ENCODE measurements at places on chromosomes 1 and 21.

DNA sequence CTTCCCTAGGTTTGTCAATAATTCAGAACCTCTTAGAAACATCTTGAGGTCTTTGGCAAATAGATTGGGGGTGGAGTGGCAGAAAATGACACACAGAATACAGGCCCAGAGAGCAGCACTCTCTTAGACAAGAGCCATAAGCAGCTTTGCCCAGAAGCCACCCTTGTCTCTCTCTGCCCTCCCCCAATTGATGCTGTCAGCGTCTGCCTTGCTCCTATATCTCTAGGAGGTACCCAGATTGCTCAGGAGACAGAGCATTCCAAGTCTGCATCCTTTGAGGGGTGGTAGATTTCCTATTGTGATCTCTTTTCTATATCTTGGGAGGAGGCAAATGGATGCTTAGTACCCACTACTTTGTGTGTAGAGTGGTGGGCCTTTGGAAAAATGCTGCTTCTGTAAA, 1.8 kb downstream of the RGL1 start:
- DNase-seq: no peak

DNA sequence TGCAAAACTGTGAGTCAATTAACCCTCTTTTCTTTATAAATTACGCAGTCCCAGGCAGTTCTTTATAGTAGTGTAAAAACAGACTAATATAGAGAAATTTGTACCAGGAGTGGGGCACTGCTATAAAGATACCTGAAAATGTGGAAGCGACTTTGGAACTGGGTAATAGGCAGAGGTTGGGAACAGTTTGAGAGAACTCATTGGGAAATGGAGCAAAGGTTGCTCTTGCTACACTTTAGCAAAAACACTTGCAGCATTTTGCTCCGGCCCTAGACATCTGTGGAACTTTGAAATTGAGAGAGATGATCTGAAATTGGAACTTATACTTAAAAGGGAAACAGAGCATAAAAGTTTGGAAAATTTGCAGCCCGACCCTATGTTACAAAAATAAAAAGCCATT, 810.9 kb downstream of the LTN1 start:
- DNase-seq: no peak

GRCh38 chr21:42092771-42093170, 21.7 kb downstream of the UMODL1 start:
- DNase-seq: no peak

GRCh38 chr21:42463861-42464515, 32.0 kb downstream of the RSPH1 start:
- DNase-seq: no peak

GRCh38 chr21:15626031-15626430, 103.8 kb upstream of the USP25 start:
- no peak for DNase-seq

- DNase-seq: no peak
These were observed 8.0 kb upstream of the THEMIS2 start for GRCh38 chr1:27864264-27864895.

- DNase-seq: no peak
These were observed 857 bp downstream of the GPX7 start for GRCh38 chr1:52602856-52603600.

- DNase-seq: no peak
These were observed 44.1 kb downstream of the CAPZB start for GRCh38 chr1:19441048-19441780.

- DNase-seq: no peak
These were observed 2.4 kb downstream of the NECAP2 start for GRCh38 chr1:16442941-16443340.

DNA sequence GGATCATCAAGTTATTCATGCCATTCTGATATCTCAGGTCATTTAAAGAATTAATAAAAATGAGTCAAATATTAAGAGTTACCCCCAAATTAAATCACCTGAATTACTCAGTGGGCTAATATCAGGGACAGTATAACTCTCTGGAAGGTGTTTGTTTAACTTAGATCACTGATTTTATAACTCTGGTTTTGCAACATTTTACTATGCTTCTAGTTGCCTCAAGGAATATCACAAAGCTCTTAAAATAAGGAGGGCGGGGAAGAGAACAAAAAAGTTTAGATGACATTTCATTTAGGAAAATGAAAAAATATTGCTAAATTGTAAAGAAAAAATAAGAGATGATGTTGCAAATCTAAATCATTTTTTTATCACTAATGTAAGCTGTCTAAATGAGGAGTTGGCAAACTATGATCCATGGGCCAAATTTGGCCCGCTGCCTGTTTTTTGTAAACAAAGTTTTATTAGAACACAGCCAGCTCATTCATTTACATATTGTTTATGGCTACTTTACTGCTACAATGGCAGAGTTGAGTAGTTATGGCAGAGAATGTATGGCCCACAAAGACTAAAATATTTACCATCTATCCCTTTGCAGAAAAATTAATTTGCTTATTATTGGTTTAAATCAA, 31.9 kb upstream of the SLC19A2 start:
- DNase-seq: no peak

DNA sequence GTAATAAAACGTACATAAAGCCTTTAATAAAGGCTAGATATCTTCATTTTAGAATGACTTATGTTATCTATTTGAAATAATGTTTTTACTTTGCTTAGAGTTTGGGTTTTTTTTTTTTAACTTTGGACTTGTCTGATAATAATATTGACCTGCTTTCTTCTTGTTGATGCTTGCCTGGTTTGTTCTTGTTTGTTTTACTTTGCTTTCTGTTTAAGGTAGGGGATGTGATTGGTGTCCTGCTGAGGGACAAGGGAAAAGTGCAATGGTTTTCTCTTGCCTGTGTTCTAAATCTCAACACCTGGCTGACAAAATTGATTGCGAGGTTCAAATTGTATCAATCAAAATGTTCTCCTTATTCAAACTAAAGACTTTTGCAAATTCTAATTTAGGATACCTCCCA, 2.2 kb upstream of the FH start:
- DNase-seq: no peak

- no peak for DNase-seq
These were observed 110.4 kb downstream of the KCND3 start for GRCh38 chr1:111879081-111879480.

GRCh38 chr1:223425550-223425949, 32.3 kb downstream of the CCDC185 start:
- no peak for DNase-seq

DNA sequence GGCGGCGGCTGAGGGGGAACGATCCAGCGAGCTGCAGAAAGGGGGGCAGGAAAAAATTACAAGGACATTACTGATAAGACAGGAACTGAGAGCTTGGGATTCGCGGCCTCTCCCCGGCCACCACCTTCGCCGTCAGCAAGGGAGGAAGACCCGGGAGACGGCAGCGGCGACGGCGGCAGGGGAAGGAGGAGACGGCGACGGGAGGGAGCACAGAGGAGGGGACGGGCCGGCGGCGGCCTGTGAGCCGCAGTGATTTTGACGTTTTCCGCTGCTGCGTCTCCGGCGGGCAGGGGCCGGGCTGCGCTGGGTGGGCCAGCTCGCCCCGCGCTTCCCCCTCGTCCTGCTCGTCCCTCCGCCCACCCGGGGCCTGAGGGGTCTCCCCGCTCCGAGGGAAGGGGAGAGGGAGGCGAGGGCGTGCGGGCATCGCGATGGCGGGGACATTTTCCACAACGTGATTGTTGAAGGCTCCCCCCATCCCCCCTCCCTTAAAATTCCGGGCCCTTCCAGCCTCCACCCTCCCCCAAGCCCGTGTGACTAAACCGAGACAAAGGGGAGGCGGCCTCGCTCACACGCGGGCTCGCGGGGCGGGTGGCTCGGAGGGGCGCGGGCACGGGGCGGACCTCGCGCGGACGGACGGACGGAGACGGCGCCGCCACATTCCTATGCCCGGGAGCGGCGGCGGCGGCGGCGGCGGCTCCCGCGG, 407 bp downstream of the CAMSAP2 start:
- DNase-seq: peak; percentile 80

GRCh38 chr21:16310176-16310575, 580.4 kb downstream of the USP25 start:
- no peak for DNase-seq

- no peak for DNase-seq
These were observed 40.1 kb upstream of the PTGFRN start for GRCh38 chr1:116869611-116870010.

DNA sequence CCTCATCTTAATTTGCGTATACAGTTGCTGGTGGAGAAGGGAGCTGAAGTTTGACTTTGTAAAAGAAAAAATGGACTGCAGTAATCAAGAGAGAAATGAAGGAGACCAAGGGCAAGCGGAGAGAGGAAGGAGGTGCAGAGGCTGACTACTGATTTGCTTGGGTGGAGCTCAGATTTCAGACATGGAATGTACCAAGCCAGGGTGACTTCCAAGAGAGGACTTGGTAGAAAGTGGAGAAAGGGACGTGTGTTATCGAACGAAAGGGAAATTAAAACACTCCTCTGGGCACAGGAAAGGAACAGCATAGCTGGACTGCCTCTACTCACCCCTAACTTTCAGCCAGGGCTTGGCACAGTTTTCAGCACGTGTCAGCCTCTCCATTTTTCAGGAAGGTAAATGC, 15.1 kb upstream of the HEATR1 start:
- no peak for DNase-seq

DNA sequence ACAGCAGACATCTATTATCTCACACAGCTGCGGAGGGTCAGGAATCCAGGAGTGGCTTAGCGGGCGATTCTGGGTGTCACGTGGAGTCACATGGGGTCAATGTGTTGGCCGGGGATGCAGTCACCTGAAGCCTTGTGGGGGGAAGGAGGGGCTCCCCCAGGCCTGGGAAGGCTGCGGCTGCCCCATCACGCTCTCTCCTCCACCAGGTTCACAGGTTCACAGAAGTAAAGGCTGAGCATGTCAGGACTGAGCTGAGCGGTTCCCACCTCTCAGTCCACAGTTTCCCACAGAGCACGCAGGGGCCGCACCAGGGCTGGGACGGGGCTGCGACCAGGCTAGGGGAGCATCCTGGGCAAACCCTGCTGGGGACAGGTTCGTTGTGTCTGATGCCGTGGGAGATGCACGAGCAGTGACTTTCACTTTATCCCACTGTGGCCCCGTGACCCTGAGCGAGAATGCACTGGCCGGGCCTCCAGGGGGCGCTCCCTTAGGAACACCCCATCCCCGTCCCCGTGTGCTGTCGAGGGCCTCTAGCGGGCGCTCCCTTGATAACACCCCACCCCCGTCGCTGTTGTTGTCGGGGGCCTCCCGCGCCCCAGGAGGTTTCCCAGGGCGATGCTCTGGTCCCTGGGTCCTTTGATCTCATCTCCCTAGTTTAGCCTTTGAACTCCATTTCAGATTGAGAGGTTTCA, 73.2 kb upstream of the TRAPPC10 start:
- peak; percentile 90 for DNase-seq

DNA sequence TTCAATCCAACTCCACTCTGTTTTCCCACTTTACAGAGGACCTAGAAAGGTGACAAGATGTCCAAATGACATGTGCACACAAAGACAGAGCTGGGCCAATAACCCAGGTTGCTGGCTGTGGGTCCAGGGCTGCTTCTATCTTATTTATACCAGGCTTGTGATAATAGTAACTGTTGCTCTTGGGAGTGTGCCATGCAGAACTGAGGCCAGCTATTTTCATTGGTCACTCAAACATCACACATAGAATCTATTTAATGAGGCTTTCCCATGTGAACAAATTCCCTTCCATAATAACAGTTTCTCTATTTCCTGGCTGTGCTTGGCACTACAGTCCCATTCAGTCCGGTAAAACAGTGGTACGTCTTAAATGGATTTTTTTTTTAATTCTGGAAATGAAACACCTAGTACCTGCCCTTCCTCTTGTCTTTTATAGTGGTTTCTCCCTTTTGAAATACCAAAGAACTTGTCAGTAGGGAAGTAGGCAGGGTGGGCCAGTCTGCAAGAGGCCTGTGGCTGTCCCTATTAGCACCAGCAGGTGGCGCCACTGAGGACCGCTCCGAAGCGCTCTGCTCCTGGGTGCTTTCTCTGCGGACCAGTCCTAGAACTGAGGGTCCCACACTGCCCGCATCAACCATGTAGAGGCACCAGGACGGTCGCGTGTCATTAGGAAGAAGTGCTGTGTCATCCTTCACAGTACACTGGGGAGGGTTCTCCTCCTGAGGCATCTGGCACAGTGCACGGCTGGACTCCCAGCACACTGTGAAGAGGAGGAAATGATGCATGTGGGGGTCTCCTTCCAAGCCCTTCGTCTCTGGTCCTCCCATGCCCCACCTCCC, 52.1 kb downstream of the GPR161 start:
- DNase-seq: peak; percentile 67

DNA sequence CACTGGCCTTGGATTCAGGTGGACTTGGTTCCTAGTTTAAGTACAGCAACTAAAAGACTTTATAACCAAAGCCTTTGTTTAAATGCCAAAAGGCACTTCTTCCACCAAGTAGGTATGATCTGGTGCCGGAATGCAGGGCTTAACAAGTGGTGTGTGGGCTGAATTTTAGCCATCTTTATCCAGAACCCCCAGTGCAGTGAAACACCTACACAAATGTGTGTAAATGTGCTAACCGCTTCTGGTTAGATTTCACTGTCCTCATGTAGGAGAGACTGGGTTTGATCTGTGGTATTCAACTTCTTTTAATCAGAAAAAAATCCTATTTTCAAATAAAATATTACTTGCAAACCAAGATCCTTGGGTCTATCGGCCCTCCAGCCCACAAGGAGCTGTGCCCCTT, 10.3 kb downstream of the SLAMF1 start:
- DNase-seq: no peak

- DNase-seq: no peak
These were observed 36.8 kb downstream of the CASZ1 start for GRCh38 chr1:10759413-10760200.

- no peak for DNase-seq
These were observed 241.9 kb downstream of the DNM3 start for GRCh38 chr1:172083191-172083590.

DNA sequence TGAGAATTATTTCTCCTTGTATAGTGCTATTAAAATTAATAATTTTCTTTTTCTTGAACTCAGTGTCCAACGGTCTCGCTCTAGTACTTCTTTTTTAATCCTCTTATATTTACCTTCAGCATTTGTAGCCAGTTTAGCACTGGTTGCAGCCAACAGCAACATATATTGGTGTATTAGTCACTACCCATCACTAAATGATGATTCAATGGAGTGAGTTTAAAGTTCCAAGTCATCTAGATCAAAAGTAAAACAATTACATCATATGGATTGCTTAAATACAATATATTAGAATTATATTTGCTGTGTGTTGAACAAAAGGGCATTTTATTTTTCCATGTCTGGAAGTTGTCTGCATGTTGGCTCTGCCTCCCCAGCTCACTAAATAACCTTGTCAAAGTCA, 591.8 kb downstream of the ADGRL2 start:
- DNase-seq: no peak

GRCh38 chr1:19744335-19744743, 55.4 kb downstream of the TMCO4 start:
- no peak for DNase-seq
